ENCODE measurements at places on chromosomes 16 and 17.
A peak's percentile ranks its signal among the peaks of the same experiment; 100 is the strongest.

- DNase-seq: no peak
Observed at GRCh38 chr17:61230972-61231820, 168.4 kb upstream of the TBX2 start.

DNA sequence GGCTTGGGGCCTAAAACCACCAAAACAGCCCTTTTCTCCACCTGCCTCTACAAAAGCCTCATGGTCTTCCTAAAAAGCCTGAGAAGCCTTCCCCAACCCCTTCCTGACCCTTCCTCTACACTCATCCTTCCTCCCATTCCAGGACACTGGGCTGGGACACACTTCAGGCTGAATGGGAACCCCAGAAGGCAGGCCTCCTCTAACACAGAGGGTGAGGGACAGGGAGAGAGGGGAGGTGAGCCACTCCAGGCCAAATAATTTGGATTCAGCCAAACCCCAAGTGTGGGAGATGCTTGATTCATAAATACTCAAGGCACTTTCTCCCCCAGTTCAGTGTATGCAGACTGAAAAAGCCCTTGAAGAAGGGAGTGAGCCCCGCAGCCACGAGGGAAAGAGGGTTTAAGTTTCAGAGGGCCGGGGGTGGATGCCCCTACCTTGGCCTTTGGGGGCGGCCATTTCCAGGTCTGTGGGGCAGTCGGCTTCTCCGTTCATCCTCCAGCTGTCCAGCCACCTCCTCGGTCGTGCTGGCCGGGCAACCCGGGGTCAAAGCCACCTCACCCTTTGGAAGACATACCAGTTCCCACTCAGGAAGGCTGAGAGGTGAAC lies 1.6 kb downstream of the UBTF start:
- no peak for DNase-seq

DNA sequence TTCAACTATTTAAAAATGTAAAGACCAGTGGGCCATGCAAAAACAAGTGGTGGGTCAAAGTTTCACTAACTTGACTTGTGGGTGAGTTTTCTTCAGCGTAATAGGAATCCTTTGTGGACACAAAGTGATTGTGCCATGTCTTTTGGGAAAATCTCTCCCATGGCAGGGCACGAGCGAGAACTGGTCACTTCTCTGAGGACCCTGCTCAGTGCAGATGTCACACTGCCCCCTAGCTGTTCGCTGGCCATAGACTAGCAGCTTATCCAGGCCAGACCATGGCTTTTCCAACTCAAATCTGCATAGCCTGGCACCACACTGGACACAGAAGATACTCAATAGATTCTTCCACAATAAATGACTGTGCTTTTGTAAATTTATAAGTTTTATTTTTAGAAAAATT lies 306.0 kb upstream of the CCL2 start:
- DNase-seq: no peak

DNA sequence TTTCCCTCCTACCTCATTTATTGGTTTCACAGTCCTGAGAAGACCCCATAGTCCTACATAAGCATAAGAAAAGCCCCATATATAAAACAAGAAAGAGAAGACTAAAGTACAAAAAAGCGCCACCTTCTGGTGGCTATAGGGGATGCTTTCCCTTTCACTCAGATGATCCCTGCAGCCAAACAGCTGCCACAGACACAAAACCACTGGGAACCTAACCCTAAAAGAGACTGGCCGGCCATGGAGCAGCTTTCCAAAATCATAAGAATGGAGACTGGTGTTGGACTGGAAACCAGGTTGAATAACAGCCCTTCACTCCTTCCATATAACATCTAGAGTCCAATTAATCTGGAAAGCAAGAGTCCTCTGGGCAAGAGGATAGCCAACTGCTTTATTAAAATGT lies 11.4 kb downstream of the DYNC1LI2 start:
- peak; percentile 68 for DNase-seq

- no peak for DNase-seq
Observed at GRCh38 chr17:58328195-58329034, at the start of gene TSPOAP1. TSPOAP1 (minus strand) TSS chr17:58328795; CDS start chr17:58327920, 875 bp downstream.

DNA sequence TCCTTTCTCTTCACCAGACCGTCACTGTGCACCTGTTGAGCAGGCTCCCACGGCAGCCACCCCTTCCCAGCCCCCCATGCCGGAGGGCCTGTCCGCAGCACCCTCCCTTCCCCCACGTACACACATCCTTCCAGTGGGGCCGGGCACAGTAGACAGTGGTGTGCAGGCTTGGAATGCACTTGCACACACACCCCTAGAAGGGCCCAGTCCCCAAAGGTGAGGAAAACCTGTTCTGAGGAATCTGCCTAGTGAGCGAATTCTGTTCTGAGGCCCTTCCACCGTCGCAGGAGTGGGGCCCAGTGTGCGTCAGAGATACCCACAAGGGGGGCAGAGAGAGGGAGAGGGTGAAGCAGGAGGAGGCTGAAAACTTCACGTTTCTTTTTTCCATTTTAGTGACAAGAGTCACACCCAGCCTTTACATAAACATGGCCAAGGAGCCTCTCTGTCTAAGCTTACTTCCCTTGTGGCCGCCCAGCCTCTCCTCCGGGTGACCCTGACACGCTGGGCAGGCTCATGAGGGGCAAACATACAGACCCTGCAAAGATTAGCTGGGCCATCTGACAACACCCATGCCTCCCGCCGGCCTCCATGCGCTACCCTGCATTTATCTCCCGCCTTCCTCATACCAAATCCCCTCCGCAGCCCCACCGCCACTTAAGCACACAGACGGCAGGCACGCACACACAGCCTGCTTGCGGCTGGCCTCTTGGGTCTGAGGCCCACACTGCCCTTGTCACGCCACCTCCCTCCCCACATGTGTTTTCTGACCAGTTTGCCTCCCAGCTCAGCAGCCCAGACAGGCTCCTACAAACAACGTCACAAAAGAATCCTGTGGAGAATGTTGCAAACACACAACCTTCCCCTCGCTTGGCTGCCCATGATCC lies 1.8 kb downstream of the ZBTB4 start:
- peak; percentile 88 for DNase-seq

GRCh38 chr16:86626966-86627365 lies 48.6 kb downstream of the FOXL1 start:
- DNase-seq: no peak

DNA sequence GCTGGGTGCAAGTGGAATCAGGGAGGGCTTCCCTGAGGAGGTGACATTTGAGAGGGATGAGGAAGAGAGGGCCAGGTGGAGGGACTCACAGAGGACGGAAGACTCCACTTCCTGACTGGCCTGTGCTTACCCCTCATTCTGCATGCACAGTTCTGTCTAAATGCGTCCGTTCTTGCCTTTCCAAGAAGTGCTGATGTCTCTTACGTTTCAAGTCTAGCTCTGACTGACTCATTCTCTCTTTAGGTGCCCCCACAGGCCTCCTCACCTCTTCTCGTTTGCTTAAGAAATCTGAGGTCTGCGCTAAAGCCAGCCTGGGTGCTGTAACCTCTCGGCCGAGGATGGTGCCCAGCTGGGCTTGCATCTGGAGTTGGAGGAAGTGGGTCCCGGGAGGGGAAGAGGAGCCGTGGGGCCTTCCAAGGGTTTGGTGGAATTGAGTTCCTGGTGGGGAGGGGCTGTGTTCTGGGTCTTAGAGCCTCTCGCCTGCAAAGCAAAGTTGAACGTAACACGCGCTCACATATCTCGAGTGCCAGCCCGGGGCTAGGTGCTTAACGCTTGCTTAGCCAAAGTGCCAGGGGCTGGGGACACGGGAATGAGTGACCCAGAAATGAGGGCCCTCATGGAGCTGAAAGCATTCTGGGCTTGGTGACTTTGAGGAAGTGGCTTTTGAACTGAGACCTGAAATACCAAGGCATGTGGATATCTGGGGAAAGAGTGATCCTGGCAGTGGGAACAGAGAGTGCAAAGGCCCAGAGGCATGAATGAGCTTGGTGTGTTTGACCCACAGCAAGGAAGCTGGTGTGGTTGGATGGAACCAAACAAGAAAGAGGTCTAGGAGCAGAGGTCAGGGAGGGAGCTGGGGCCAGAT lies 4.8 kb downstream of the IL4R start:
- peak; percentile 94 for DNase-seq

- DNase-seq: peak; percentile 43
Observed at GRCh38 chr16:88773812-88774291, 11.2 kb downstream of the PIEZO1 start.

DNA sequence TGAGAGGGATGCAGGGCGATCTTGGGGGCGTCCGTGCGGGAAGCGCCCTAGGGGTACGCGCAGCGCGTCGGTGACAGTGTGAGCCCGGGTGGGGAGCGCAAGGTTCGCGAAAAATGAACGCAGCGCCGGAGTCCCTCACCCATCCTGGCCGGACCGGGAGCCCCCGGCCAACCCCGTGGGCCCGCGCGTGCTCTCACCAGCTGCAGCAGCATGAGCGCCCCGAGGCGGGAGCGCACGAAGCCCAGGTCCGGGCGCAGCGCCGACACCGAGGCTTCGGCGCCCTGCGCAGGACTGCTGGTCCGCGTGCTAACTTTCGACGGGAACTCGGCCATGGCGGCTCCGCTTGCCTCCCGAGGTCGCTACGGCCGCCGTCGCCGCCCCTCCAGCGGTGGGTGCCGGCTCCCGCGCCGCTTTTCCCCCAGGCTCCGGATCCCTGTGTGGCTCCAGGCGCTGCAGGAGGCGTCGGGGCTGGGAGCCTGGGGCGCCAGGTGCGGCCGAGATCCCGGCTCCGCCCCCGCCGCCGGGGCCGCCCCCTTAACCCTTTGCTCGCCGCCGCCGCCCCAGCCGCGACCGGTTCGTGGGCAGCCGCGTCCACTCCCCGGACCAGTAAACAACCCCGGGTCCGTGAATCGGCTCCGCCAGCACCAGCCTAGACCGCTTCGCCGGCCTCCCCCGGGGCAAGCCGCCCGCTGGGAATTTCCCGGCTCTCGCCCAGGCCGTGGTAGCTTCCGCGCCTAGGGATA lies at the start of gene PLLP:
PLLP (minus strand) TSS at position 464 of the 743 bp plus-strand sequence; CDS start at position 332, 132 bp downstream.
- DNase-seq: peak; percentile 28

DNA sequence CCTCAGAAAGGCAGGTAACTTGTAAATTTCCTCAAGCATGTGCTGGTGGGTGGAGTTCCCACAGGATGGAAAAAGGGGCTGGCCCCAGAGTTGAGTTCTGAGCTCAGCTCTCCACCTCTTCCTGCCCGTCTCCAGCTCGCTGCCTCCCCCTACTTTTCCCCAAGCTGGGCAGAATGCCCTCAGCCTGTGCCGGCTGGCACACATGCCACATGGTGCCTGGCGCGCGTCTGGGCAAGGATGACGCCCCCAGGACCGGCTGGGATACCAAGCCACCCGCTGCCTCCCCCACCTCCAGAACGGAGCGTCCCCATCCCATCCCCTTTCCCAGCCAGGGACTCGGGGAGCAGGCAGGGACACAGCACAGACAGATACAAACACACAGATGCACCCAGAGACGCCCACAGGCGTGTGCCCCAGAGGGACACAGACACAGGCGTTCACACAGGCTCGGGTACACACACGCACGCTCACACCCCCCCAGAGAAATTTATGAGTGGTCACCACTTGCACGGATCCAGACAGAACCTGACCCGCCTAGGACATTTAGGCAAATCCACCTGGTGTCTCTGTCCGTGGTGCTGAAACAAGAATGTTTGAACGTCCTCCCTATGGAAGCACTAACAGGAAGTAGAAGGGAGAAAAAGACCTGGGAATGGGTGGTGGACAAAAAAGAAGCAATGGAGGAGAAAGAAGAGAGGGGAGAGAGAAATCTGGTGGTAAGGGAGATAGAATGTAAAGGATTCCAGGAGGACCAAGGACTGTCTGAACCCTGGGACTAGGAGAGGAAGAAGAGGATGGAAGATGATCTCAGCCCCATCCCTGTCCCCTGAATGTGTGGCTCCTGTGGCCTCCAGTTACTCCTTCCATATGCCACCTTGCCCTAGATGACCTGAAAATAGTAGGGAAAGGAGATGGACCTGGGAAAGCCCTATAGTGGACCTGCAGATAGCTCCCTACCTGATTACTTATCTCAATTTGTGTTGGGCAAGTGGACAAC lies 15.5 kb downstream of the NEUROD2 start:
- peak; percentile 55 for DNase-seq

DNA sequence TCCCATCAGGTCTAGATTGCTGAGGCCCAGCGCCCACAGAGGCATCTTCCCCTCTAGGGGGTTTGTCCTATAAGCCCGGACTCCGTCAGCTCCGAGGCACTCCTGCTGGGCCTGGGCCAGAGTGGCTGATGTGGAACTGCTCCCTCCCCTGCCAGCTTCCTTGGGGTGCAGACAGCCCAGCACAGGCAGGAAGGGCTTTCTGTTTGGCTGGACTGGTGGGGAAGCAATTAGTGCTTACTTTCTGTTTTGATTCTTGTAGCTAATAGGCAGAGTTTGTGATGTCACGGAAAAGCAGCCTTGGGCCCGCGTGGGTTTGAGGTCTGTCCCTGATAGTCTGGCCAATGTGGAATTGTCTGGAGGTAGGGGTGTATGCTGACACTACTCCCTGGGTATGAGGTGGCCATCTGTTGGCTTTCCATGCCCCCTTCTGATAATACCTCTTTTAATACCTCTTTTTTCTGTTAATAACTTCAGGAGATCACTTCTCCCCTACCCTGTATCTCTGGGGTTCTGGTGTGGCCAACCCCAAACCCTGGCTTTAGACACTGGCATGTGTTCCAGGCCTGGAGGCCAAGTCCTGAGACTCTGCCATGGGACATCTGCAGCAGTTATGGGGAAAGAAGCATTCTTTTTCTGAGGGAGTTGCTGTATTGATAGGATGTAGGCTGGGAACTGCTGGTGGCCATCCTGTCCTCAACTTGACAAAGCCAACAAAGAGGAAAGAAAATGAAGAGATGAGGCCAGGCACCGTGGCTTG lies 190.9 kb downstream of the RAB11FIP4 start:
- DNase-seq: peak; percentile 64

DNA sequence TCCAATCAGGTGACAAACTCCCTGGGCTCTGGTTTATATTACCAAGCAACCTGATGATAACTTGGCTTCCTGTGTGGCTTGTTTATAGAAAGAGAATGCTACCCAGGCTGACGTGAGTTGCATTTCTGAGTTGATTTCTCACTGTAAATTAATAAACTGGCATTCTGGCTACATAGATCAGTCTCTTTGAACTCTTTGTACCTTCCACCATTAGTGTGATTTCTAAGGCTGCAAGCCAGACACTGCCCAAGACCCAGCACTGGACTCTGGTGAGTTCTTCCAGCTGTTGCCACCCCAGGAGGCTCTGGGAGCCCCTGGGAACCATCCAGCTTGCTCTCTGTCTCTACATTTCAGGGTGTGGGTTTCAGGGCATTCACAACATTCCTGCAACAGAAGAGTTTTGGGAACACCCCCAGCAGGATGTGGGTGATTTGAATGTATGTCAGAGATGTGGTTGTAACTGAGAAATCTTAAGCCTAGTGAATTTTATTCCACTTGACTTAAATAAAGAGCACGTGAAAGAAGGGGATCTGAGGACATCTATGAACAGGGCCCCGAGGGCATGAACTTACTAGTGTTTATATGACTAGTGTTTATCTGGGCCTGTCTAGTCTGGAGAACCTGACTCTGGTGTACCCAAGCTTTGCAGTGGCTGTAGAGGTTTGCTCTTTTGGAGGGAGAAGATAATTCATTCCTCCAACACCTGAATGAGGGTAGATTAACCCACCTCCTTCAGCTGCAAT lies 30.3 kb upstream of the LRRC37A start:
- DNase-seq: peak; percentile 91

GRCh38 chr16:61791464-61791863 lies 244.8 kb downstream of the CDH8 start:
- DNase-seq: peak; percentile 28

GRCh38 chr16:85984231-85984880 lies 85.4 kb downstream of the IRF8 start:
- DNase-seq: no peak

Measured in choroid plexus epithelial cell (primary cell).